Vagina (tissue), 2 donors: ENCODE measurements at places on chromosomes 13 and 19.

DNA sequence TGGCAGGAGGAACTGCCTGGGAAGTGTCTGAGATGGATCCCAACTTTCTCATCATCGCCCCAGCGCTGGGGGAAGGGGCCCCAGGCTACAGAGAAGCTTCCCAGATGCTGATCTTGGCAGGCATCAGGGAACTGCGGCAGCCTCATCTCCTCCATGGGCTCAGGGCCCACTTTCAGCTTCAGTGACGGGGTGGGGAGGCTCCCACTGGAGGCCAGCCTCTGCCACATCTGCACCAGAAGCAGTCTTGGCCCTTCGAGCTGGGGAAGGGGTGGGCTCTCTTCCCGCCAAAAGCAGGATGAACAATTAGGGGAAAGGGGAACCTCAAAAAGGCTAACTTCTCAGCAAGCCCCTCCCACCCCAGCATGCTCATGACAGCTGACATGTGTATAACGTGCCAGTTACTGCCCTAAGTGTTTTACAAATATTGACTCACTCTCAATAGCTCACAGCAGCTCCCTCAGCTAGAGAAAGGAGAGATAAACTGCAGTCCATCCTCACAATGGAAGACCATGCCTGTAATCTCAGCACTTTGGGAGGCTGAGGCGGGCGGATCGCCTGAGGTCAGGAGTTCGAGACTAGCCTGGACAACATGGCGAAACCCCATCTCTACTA lies 7.1 kb upstream of the S1PR2 start:
- no peak for DNase-seq

- DNase-seq: no peak
Observed at GRCh38 chr19:54105796-54106195, 3.1 kb downstream of the NDUFA3 start.

DNA sequence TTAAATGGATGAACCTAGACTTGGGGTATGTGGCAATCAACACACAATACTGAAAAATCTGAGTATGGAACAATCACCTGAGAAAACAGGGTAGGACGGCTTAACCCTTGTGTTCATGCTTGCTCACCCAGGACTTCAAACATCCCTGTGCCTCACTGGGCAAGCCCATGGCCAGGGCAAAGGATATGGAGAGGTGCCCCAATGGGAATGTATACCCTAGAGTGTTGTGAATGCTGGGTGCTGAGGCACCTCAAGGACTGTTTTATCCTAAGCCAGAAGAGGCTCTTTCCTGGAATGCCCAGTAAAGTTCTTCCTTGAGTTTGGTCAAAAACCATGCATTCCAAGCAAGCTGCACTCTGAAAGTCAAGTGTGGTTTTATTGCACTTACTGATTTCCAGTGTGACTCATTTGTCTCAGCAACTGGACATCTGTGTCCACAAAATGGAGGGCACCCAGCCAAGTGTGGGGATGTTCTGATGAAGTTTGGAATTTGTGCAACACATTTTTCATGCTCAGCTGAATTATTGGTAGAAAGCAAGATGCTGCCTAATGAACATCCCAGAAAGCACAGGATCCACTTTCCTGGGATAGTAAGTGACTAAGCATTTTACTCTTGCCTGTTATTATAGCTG lies 531.3 kb downstream of the RFC3 start:
- no peak for DNase-seq

- peak; percentile 69 for DNase-seq
Observed at GRCh38 chr19:28609091-28609755, 603.7 kb downstream of the UQCRFS1 start.

- no peak for DNase-seq
Observed at GRCh38 chr19:45613926-45614725, 12.1 kb upstream of the GPR4 start.

GRCh38 chr19:48398375-48399235 lies 5.1 kb downstream of the GRIN2D start:
- no peak for DNase-seq

GRCh38 chr13:95642999-95643398 lies 1.5 kb downstream of the DZIP1 start:
- no peak for DNase-seq

DNA sequence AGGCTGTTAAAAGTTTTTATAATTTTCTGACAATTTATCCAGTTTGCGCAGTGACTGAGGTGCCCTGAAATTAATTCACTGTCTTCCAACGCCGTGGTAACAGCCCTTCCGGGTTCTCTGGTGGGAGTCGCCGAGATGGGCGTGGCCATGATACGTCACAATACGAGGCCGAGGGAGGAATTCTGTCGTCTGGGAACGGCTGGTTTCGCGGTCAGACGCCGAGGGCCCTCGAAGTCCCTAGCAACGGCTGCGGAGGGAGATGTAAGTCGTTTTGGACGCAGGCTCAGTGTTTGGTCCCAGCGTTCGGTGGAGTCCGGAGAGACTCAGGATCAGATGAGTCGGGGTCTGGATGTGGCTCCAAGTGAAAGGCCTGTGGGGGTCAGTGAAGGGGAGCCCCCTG lies 21.7 kb downstream of the ZNF613 start:
- DNase-seq: no peak

DNA sequence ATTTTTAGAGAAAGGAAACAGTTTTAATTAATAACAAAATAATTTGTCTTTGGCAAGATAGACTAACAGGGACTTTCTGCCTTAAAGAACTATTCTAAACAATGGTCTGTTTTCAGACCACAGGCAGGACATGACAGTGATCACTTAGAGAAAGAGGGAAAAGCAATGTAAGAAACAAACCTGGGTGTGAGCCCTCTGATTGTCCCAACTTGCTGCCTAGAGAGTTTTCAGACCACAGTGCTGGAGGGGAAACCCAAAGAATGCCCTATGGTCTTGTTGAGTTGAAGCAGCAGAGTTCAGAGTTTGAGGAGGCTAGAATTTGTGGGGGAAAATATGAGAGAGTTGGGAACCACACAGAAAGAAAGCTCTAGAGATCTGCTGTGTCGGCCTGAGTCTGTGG lies 38.1 kb downstream of the DGKH start:
- no peak for DNase-seq
